ENCODE measurements at places on chromosomes 1 and 21. TPM values are rescaled to one million over a fixed set of nuclear protein-coding genes. Genes with fewer than 3 reads are reported as not detected.

GRCh38 chr1:110056776-110057175 lies 13.7 kb downstream of the ALX3 start:
- DNase-seq, result no peak

DNA sequence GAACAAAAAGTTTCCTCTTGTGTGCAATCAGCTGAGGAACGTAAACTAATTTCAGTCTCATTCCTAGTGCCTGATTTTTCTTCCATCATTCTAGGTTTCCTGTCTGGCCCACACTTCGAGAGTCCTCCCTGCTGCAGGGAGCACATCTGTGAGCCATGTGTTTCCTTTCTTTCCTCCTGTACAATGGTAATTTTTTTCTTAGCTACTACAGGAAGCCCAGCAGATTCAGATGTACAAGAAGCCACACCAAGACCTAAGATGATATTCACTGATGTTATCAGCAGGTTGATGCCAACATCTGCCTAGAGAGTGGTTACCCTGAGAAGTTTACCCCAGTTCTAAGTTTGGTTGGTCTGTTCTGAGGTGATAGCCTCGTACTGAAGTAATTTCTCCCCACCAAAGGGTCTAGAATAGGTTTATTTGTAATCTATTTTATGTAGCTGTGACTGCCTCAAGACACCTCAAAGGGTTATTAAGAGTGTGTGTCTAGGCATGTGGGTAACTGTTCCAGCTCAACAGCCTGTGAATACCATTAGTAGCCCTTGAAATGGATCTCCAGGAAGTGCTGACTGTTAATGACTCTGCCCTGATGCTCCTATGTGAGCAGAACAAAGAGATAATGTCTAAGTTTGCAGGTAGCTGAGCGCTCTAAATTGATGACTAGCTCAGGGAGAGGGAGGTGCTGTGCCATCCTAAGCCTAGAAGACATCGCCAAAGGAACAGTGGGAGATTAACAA lies 31.7 kb upstream of the CLDN14 start:
- no peak for DNase-seq

ITGB2 gene
- total RNA-seq, result 161 TPM

DNA sequence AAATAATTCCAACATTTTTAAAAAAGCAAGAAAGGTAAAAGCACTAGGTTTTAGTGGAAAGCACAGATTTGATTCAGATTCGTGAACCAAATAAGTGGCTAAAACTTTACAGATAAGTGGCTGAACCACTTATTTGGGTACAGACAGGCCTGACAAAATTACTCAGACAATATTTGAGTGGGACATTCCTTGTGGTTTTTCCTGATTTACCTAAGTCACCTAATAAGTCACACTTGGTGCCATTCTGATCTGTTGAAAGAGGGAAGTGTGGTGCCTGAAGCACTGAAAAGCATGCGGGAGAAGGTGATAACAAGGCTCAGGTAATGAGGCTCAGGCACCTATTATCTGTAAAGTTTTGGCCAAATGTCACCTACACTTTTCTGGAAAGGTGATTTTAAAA lies 81.6 kb upstream of the CD55 start:
- DNase-seq, result no peak

GRCh38 chr1:109243221-109243620 lies 6.1 kb upstream of the CELSR2 start:
- no peak for DNase-seq
